ENCODE measurements at places on chromosomes 5 and 9.

- no peak for DNase-seq
Observed at GRCh38 chr5:170297589-170298462, at the start of gene LCP2. Gene LCP2, minus strand, starts transcription at chr5:170297777. Its CDS starts 166 bp downstream, at chr5:170297611.

GRCh38 chr5:28234356-28234968 lies 1196.1 kb upstream of the CDH9 start:
- DNase-seq = no peak

DNA sequence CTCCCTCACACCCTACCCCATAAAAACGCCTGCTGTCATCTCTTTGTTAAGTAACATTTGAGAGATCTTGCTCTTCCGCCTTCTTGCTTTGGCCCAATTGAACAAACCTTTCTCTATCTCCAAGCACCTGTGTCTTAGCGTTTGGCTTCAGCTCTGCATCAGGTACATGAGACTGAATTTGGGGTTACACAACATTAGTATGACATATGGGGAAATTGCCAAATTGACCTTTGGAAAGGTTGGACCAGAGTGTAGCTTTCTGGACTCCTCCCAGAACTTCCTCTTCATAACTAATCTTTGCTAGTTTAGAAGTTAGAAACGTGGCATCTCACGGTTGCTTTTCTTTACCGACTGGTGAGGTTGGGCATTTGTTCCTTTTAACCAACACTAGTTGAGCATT lies 3.5 kb upstream of the EXOSC3 start:
- no peak for DNase-seq

DNA sequence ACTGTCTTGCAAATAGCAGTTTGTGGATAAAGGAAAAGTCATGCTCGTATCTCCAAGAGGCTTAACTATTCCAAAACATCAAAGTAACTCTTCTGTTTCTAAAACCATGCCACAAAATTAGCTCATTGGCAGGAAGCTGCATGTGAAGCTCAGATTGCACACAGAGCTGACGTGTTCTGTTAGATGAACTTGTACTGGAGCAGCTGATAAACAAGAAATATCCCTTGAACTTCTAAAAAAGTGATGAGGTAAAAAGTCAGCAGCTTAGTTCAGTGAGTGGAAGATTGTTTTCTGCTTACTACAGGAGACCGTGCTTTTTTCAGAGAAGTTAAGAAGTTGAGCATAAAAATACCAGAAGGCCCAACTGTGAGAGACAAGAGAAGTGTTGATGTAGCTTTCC lies 113.2 kb downstream of the SLC12A2 start:
- DNase-seq = no peak

- no peak for DNase-seq
Observed at GRCh38 chr9:21018177-21018576, 13.3 kb downstream of the HACD4 start.

DNA sequence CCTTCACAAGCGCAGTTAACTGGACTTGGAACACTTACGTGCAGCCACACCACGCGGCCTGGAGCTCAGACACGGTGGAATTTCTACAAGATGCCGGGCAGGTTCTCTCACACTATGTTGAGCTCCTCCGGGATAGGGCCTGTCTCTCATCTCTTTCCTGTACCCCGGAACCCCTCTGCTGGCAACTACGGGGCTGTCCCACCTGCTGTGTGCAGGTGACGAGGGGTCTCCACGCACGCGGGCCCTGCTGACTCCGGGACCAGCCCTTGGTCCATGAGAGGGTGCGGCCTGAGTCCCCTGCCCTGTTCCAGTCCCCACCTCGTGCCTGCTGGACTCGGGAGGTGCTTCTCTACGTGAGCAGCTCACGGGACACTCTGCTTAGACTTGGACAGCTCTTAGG lies 40.1 kb downstream of the SLC6A3 start:
- no peak for DNase-seq

GRCh38 chr9:74696520-74696919 lies 191.2 kb downstream of the TRPM6 start:
- no peak for DNase-seq

DNA sequence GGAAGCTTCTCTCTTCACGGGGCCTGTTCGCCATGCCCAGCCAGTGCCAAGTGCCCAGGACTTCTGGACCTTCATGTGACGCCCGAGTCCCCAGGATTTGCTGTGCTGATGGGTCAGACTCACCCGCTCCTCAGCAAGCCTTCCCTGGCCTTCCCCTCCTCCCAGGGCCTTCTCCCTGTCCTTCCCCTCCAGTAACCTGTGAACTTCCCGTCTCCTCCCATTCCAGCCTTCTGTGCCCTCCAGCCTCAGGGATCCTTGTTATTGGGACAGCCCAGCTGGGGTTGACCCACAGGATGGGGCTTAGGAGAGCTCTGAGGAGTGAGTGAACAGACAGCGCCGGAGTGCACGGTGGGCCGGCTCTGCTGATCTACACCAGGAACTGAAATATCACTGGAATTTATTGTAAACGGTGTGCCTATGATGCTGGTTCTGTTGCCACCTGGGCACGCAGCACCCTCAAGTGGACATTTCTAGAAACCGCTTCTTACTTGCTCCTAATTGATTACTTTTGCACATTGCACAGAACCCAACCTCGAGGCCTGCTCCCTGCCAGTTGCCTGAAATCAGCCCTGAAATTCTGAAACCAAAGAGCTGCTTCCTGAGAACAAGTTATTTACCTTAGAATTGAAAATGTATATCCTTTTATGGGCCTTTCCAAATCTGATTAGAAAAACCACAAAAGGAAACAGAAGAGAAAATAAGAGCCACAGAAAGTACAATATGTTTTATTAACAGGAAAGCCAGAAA lies 1.5 kb downstream of the SPAAR start:
- peak; percentile 28 for DNase-seq

GRCh38 chr5:78925129-78925876 lies 59.8 kb downstream of the ARSB start:
- DNase-seq = no peak
